Activated naive CD8-positive, alpha-beta T cell treated with anti-CD3 and anti-CD28 coated beads for 36 hours (primary cell): ENCODE measurements at places on chromosomes 7 and 10.

DNA sequence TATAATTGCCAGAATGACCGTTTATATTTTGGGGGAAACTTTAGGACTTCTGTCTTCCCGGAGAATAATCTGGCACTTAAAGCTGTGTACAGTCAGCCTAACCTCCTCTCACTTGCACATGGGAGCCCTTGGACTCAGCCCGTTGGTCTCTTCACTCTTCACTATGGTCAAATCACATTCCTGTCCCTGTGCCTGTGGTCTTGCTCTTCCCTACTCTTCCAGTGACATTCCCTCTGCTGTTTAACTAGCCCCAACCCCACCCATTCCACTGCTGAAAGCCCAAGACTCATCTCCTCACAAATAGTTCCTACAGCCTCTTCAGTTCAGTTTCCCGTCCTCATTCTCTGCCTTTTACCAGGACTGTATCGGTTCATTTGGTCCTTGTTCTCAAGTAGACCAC is 135.0 kb downstream of the DYNC1I1 start:
- DNase-seq = no peak

DNA sequence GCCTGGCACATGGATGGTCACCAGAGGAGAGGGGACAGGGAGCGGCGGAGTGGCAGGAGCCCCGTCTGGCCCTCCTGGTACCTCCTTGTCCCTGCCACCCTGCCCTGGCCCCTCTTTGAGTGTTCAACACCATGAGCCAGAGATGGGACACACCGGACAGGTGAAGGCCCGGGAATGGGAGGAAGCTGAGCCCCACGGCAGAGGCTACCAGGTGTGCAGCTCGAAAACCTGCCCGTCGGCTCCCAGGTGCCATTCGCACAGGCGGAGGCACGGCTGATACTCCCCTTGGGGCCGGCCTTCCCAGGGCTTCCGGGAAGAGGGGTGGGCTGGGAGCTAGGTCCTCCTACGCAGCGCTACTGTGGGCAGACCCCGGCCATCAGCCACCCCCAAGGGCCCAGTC is 44.1 kb downstream of the TNRC18 start:
- DNase-seq = no peak

DNA sequence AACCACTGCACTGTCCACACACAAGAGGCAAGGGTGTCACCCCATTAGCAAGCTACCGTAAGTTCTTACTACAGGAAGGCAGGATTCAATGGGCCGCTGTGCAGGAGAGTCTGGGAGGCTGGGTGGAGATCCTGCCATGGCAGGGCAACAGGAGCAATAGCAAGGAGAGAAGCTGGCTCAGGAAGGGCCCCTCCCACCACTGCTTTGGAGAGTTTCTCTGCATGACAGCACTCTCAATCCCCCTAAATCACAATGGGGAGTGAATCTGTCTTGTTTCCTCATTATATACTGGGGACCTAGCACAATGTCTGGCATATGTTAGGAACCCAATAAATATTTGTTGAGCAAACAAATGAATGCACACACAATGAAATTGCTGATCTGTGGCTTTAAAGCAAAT is 83.2 kb upstream of the SFMBT2 start:
- no peak for DNase-seq

DNA sequence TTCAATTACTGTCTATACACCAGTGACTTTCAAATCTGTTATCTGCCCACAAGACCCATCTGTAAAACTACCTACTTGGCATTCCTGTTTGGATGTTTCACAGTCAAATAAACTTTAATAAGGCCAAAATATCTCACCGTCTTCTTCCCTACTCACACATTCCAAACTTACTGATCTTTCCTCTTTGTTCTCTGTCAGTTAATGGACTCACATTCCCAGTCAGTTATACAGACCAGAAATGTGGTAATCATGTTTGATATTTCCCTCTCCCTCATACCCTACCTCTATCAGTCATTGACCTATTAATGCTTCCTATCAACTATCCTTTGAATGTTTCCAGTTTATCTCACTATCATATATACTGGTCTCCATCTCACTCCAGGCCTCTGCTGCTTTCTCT is 28.5 kb upstream of the HDAC9 start:
- DNase-seq = no peak

- no peak for DNase-seq
Measured at GRCh38 chr10:15457382-15457781, 86.3 kb upstream of the FAM171A1 start.

DNA sequence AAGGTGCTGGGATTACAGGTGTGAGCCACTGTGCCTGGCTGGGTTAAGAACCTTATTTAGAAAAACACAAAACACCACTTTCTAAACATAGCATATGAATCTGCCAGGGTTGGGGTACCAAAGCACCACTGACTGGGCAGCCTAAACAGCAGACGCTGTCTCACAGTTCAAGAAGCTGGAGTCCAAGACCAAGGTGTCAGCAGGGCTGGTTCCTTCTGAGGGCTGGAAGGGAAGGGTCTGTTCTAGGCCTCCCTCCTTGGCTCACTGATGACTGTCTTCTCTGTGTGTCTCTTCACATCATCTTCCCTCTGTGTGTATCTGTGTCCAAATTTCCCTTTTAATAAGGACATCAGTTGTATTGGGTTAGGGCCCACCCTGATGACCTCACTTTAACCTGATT is 49.6 kb downstream of the HIPK2 start:
- no peak for DNase-seq

DNA sequence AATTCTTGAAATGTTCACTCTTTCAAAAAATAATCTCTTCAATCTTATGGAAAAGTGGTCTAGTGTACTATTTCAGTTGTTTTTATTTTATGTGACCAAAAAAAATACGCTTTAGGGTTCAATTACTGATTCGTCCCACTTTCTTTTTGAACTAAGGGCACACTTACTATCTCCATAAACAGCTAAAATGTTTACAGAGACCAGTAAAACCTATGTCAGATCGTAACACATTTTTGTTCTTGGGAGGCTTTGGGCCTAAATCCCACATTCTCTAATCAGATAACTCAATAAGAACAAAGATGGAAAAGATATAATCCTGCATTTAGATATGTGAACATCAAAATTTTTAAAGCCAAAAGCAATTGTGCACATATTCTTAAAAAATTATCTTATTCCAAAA is 29.8 kb upstream of the EPC1 start:
- no peak for DNase-seq

- DNase-seq = no peak
Measured at GRCh38 chr10:122877264-122877663, 2.1 kb downstream of the FAM24B start.

- DNase-seq = no peak
Measured at GRCh38 chr7:18638594-18639452, 143.3 kb downstream of the HDAC9 start.

- DNase-seq = no peak
Measured at GRCh38 chr10:11642566-11642965, 31.1 kb upstream of the USP6NL start.

DNA sequence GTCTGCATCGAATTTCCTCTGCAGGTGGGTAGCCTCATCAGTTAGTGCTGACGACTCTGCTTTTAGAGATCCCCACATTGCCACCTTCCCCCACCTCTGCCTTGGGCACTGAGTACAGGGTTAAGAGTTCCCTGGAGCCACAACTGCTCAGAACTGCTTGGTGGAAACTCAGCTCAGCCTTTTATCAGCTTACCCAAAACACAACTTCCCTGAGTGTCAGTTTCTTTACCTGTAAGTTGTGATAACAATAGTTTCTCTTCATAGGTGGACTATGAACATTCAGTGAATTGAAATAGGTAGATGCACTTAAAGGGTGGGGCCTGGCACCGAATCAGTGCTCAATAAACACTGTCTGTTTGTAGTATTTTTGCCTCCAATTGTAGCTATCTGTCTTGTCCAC is 11.3 kb downstream of the ASB13 start:
- DNase-seq = no peak

DNA sequence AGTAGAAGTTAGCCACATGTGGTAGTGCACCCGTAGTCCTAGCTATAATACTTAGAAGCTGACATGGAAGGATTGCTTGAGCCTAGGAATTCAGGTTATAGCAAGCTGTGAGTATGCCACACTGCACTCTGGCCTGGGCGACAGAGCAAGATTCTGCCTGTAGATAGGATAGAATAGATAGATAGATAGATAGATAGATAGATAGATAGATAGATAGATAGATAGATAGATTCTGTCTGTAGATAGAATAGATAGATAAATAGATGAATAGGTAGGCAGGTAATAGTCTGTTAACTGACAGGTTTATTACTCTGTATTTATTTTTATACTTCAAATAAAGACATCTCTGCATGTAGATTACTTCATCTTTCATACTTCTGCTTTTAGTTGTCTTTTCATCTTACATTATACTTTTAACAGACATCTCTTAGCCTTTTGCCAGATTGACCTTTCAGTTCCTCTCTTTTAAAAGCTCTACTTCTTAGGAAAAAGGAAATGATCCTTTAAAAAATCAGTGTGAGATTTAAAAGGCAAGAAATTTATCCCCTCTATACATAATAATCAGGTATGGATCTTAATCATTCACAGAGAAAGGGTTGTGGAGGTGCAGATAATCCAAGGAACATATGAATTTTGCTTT is 31.8 kb downstream of the CCAR1 start:
- no peak for DNase-seq

DNA sequence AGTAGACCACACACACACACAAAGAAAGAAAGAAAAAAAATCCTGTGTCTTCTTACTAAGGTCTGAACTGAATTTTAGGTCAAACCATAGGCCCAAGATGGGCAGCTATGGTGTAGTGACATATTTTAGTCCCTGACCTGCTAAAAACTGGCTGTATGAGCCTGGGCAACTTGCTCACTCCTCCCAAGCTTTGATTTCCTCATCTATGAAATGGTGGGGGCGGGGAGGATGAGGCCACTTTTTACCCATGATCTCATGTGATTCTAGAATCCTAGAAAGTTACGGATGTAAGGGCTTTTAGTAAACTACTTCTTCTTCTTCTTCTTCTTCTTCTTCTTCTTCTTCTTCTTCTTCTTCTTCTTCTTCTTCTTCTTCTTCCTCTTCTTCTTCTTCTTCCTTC is 6.1 kb upstream of the CCL24 start:
- DNase-seq = no peak

DNA sequence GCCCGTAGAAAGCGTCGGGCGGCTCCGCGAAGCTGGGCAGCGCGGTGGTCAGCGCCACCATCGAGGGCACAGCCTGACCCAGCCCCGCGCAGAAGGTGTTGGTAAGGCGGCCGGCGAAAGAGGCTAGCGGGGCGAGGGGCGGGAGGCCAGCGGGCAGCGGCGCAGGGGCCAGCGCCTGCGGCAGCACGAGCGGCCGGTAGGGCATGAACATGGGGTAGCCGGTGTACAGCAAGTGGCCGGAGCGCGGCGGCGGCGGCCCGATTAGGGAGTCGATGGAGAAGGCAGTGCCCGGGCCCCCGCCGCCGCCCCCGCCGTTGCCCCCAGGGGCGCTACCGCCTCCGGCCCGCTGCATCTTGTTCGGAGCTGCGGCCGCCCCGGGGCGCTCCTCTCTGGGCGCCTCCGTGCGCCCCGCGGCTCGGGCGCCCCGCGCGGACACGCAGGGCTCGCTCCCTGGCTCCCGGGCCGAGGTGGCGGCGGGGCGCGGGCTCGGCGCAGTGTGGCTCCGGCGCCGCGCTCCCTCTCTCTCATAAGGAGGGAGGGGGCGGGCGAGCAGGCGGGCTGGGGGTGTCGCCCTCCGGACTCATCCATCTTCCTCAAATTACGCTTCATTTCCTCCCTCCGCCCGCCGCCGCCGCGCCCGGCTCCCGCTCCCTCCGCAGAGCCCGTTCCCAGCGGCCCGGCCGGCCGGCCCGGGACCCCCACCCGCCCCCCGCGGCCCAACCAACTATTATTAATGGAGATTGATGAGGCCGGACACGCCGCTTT is at the start of gene GBX1:
TSS of gene GBX1 (minus strand) at position 498 of the 765 bp plus-strand sequence. CDS start at position 352, 146 bp downstream.
- DNase-seq = no peak

- DNase-seq = no peak
Measured at GRCh38 chr10:15483215-15484075, 112.4 kb upstream of the FAM171A1 start.

DNA sequence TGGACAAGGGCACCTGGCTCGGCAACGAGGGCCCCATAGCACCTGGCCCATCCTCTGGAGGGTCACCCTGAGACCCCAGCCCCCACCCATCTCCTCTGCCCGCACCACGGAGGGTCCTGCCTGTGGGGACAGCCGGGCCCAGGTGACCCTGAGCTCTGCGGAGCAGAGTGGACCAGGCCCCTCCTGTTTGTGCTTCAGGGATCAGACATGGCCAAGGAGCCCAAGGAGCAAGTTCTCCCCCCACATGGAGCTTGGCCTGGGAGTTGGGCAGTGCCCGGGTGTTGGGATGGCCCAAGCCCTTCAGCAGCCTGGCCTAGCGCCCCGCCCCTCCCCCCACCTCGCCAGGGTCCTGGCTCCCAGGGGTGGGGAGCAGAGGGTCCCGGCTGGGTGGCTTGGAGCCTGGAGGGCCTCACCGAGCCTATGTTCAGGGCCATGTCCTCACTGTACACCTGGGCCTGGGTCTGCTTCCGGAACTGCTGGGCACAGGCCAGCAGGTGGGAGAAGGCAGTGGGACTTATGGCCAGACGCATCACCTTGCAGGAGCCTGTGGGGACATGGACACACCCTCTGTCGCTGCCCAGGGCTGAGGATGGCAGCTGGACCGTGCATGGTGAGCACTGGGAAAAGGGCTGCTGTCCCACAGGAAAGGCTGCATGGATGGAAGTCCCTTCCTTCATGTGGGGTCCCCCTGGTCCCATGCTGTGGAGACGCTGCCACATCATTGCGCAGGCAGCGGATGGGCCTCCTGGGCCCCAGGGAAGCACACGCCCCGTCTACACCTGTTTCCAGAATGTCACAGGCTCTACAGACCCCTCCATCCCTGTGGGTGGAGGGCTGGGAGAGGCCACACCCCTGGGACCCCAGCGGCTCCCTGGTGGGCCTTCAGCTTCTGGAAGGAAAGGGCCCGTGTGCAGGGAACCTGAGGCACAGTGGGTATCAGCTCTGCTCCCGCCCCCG is 49.2 kb upstream of the NKX6-2 start:
- DNase-seq = no peak

DNA sequence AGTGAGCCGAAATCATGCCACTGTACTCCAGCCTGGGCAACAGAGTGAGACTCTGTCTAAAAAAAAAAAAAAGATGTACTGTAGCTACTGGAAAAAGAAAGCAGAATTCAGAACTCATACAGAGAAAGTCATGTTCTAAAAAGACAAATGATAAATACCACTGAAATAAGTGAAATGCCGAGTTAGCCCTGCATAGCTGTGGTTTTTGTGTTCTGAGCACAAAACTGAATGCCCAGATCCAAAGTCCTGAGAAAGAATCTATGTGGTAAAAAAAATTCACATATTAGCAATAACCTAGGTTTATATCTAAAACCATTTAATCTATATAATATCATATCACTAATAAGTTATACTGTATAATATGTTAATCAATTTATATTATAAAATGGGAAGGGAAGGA is 29.3 kb upstream of the HECW1 start:
- DNase-seq = no peak
